ENCODE measurements at places on chromosomes 5 and 9. TPM values are rescaled to one million over a fixed set of nuclear protein-coding genes. Genes with fewer than 3 reads are reported as not detected.

Gene ADAMTS2
- total RNA-seq: 10.6 TPM

Gene PCDHB3
- total RNA-seq: 0.70 TPM

Gene CDH9
- not detected for total RNA-seq

Gene GTF2H2
- total RNA-seq: 24.9 TPM

Gene PCDHGA9
- total RNA-seq: 17.3 TPM

DNA sequence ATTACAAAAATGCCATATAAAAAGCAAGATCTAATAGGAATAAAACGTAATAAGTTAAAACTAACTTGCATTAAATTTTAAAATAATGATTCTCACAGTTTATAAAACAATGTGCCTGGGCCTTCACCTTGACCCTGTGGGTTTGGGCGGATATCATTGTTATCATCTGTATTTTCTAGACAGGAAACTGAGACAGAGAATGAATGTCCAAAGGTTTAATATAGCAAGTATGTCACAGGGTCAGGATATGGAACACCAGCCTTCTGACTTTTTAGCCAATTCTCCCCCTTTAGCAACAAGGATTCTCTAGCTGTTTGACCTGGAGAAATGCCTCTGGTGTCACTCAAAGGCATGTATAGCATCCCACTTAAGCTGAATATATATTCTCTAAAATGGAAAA, 67.2 kb downstream of the ITGA1 start:
- H3K4me1 ChIP-seq: no peaks in the 10 kb centered on the region
- peaks cover 3% of the 10 kb centered on the region for H3K36me3 ChIP-seq
- H3K27me3 ChIP-seq: no peaks in the 10 kb centered on the region
- no peak overlapping the region for H3K27ac ChIP-seq
- no peak for DNase-seq

DNA sequence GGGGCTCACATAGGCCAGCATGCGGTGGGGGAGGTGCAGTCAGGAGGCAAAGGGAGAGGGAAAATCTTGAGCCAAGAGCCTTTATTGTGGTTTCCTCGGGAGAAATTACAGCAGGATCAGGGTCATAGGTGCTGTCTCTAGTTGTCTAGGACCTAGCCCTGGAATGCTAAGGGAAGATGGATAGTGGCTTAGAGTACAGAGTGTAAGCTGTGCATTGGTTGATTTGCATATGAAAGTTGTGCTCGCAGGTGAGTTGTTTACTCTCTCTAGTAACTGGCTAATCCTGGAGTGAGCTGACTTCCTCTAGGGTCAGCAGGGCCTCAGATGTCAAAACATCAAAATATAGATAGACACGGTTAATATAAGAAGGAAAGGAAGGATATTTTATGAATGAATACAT, 877.7 kb downstream of the TLE4 start:
- no peaks in the 10 kb centered on the region for H3K4me1 ChIP-seq
- no peaks in the 10 kb centered on the region for H3K36me3 ChIP-seq
- DNase-seq: no peak
- H3K27me3 ChIP-seq: no peaks in the 10 kb centered on the region

DNA sequence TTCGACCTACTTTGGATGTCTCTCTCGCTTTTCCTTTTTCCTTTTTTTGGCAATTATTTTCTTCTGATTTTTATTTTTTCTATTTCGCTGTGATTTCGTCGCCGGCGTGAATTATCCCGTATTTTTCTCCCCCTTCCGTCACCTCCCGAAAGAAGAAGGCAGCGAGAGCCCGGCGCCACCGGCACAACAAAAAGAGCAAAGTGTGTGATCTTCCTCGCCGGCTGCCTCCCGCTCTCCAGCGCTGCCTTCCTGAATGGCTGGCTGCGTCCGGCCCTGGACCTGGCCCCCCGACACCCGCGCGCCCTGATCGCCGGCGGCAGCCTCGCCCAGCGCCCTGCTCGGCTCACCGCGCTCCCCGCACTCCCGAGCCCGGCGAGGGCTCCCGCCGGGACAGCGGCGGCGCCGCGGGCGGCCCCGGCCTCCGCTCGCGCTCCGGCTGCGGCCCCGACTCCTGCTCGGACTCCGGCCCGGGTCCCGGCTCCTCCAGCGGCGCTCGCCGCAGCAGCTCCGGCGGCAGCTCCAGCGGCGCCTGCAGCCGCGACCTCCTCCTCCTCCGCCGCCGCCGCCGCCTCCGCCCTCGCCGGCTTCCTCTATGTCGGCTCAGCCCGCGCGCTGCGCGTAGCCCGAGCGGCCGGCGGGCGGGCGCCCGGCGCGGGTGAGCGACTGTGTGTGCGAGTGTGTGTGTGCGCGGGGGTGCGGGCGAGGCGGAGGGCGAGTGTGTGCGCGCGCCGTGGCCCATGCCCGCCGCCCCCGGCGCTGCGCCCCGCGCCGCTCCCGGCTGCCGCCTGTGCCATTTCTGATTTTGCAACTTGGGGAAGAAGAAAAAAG, 960 bp downstream of the NR2F1 start:
- H3K4me3 ChIP-seq: peak overlapping the region; percentile 67
- no peaks in the 10 kb centered on the region for H3K4me1 ChIP-seq
- no peak for DNase-seq
- no peaks in the 10 kb centered on the region for H3K27me3 ChIP-seq
- H3K27ac ChIP-seq: peak overlapping the region; percentile 42

DNA sequence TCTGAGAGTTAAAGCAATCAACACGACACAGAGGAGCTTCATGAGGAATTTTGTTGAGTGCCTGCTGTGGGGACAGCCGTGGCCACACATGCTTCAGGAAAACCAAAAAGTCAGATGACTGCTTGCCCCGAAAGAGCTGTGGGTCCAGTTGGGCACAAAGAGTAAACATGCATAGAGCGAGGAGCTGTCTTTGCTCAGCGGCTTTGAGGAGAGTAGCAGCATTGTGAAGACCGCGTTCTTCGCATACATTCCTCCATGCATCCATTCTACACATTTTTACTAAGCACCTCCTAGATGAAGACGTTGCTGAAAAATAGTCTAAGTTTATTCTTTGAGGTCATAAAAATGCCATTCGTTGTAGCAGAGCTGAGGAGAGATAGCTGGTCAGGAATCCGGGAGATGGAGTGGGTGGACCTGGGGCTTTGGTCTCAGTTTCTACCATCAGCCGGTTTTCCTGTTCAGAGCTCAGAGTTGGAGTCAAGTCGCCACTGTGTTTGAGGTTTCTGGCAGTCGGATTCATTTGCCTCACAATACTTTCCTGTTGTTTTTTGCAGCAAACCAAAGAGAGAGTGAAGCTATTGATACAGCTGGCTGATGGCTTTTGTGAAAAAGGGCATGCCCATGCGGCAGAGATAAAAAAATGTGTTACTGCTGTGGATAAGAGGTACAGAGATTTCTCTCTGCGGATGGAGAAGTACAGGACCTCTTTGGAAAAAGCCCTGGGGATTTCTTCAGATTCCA, 194.5 kb upstream of the OTULINL start:
- no peak overlapping the region for H3K27ac ChIP-seq
- H3K36me3 ChIP-seq: peaks cover 2% of the 10 kb centered on the region
- no peak for DNase-seq
- no peaks in the 10 kb centered on the region for H3K27me3 ChIP-seq
- no peak overlapping the region for H3K4me3 ChIP-seq

GRCh38 chr5:110968246-110969005, 103.1 kb upstream of the TSLP start:
- no peak overlapping the region for H3K27ac ChIP-seq
- no peak for DNase-seq
- H3K36me3 ChIP-seq: no peaks in the 10 kb centered on the region

DNA sequence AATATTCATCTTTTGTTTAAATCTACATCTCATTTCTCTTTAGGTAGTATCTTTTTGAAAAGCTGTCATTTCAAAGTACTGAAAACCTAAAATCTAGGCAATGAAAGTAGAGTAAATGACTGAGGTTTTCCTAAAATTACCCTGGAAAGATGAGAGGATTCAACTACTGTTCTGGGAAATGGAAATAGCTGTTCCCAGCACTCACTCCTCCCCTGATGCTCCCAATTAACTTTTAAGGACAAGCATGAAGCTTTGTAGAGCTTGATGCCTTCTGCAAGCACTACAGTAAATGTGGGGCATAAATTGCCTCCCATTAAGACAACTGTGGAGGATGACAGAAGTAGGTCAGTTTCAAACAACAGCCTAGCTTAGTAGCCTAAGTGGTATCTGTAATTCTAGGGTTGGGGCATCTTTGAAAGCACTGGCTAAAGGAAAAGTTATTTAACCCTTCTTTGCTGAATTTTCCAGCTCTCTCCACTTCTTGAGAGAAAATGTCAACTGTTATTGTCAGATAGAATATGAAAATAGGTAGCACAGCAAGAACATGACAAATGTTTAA, 100.2 kb upstream of the GNA14 start:
- H3K36me3 ChIP-seq: no peaks in the 10 kb centered on the region
- H3K27me3 ChIP-seq: no peaks in the 10 kb centered on the region
- no peaks in the 10 kb centered on the region for H3K4me1 ChIP-seq
- no peak overlapping the region for H3K27ac ChIP-seq

DNA sequence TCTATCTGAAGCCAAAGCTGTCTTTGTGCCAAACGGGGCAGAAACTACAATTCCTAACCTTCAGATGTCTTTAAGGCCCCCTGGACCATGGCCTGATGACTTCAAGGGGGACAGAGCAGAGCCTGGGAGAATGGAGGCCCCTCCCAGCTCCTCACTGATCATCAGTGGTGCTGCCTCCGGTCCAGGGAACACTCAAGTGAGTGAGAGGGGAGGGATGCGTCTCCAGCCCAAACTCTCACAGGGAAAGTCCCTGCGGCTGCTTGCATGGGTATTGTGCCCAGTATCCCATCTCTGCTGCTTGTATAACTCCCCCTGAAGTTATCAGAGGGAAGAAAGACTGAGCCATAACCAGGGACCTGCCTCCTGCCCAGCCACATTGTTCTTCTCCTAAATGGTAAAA, 231.5 kb upstream of the PANK3 start:
- H3K4me1 ChIP-seq: no peaks in the 10 kb centered on the region
- H3K4me3 ChIP-seq: no peak overlapping the region
- H3K36me3 ChIP-seq: no peaks in the 10 kb centered on the region
- H3K27ac ChIP-seq: no peak overlapping the region
- no peaks in the 10 kb centered on the region for H3K27me3 ChIP-seq
- DNase-seq: no peak

DNA sequence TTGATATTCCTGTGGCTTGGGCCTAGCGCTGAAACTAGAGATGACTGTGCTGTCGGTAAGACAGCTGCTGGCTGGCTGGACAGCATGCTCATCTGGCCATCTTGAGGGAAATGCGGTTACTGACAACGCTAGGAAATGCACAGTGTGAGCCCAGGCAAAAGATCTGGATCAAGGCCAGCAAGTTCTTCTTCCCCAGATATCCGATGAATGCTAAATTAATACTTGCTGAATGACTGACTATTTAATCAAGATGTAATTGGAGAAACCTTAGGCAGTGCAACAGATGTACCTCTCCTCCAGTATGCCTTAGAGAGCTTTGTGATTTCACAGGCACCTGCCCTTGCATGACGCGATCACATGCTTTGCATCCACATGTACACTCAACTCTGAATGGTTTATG, 659.1 kb downstream of the EFNA5 start:
- H3K36me3 ChIP-seq: no peaks in the 10 kb centered on the region
- H3K27ac ChIP-seq: no peak overlapping the region
- H3K4me3 ChIP-seq: no peak overlapping the region
- no peaks in the 10 kb centered on the region for H3K4me1 ChIP-seq

- no peaks in the 10 kb centered on the region for H3K36me3 ChIP-seq
- H3K27me3 ChIP-seq: no peaks in the 10 kb centered on the region
- H3K4me1 ChIP-seq: no peaks in the 10 kb centered on the region
- H3K27ac ChIP-seq: no peak overlapping the region
- no peak for DNase-seq
Observed at GRCh38 chr5:36369219-36369690, 67.6 kb upstream of the RANBP3L start.
